ENCODE measurements at places on chromosomes 3 and 15. TPM values are rescaled to one million over a fixed set of nuclear protein-coding genes. Genes with fewer than 3 reads are reported as not detected.

- DNase-seq, result no peak
Measured at GRCh38 chr3:62373714-62374333, 474 bp upstream of the FEZF2 start.

GRCh38 chr3:30554317-30554690 lies 52.1 kb upstream of the TGFBR2 start:
- DNase-seq, result no peak

GRCh38 chr3:48629894-48630293 lies 5.4 kb downstream of the SLC26A6 start:
- DNase-seq, result no peak

DNA sequence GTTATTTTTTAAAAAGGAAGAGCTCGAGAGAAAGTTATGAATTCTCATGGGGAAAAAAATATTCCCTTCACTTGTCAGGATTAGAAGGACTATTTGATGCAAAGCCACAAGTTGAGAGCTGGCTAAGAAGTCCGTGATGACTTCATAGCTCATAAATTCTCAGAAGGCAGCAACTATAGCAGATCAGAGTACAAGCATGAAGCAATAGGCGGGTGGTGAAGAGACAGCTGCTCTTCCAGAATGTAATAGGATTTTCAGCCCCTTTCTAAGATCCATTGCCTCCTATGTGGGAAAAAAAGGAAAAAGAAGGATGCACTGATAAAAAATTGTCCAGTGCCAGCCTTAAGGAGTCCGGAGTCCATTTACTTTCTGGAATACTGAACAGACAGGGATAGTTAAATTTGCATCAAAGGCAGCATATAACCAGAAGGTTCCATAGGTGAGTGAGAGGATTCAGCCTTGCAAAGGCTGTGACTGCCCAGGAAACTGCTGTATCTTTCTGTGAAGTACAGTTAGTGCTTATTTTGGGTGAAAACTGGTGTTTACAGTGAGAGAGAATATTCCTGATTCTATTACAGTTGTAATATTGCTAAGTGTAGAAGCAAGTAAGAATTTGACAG lies 929.5 kb upstream of the ALCAM start:
- DNase-seq, result peak; percentile 42

DNA sequence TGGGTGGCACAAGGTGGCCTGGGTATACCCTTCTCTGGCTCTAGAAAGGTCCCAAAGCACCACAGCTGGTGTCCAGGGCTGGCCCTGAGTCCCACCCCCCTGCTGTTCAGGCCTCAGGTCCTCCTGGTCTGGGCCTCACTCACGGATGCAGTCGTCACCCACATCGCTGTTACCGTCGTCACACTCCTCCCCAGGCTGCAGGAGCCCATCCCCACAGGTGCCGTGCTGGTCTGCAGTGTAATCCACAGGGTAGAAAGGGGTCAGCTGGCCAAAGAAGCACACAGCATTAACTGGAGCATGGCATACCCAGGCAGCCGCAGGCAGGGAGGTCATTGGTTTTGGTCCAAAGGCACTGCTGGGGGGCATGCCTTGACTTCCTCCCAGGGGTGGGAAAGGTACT lies 28.4 kb downstream of the EAF1 start:
- no peak for DNase-seq

DNA sequence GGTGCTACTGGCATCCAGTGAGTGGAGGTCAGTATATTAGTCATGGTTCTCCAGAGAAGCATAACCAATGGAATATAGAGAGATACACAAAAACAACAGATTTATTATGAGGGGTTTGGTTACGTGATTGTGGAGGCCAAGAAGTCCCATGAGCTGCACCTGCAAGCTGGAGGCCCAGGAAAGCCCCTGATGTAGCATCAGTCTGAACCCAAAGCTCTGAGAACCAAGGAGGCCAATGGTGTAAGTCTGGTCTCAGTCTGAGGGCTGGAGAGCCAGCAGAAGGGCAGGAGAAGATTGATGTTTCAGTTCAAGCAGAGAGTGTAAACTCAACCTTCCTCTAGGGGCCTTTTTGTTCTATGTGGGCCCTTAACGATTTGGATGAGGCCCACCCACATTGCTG lies 144.1 kb downstream of the KLF13 start:
- no peak for DNase-seq

GRCh38 chr15:65311760-65312159 lies 7.3 kb downstream of the RNU5B-1 start:
- no peak for DNase-seq

GRCh38 chr3:138432576-138433240 lies 1.7 kb upstream of the ESYT3 start:
- no peak for DNase-seq

GRCh38 chr15:67080118-67080899 lies 14.9 kb downstream of the SMAD3 start:
- no peak for DNase-seq

DNA sequence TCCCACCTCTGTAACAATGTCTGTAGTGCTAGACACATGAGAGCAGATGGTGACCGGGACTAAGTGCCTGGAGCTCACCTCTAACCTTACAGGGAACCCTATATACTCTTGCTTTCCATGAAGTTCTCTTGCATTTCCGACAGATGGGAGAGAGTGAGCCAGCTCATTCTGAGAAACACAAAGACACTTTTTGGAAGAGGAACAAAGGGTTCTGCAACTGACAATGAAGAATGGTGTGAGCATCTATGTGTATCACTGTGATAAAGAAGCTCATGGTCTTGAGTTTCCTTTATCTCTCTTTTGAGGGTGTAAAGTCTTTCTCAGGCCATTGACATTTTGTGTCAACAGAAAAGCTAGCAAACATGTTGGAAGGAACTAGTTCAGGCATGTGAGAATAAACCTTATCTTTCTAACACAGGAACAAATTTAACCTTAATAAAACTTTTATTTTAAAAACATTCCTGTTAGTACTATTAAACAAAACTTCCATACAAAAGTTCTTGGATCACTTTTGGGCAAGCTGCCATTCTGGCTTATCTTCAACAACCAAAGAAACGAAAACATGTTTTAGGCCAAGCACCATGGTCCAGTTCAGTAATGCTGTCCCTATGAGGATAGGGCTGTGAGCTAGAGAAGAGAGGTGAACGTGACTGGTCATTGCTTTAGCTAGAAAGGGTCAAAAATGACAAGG lies 142.7 kb downstream of the THRB start:
- DNase-seq, result peak; percentile 45

Gene MTMR10
- 46.1 TPM for total RNA-seq

Gene GABRG3
- 1.5 TPM for total RNA-seq

Gene LIPC
- total RNA-seq, result 1.2 TPM

Data from urinary bladder (tissue), 4 donors.